Common myeloid progenitor, CD34-positive (primary cell): ENCODE measurements at places on chromosomes 4 and X.

DNA sequence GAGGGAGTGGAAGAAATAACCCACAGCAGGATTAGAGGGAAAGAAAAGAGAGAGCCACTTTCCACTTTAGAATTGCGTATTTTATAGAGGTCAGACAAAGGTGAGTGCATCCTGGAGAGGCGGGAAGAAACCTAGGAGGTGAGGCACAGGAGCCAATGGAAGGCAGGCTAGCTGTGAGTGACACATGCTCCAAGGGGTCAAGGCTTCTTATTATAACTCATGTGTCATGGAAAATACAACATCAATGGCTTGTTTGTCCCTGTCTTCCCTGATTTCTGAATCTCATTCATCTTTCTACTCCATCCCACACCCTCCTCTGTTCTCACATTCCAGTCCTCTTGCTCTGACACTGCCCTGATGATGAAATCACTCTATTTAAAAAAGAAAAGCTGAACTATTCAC lies 14.4 kb downstream of the ANXA3 start:
- no peak for DNase-seq
- no peaks in the 10 kb centered on the region for H3K27me3 ChIP-seq
- no peaks in the 10 kb centered on the region for H3K36me3 ChIP-seq

- H3K4me1 ChIP-seq = no peaks in the 10 kb centered on the region
- H3K36me3 ChIP-seq = no peaks in the 10 kb centered on the region
- no peak overlapping the region for H3K27ac ChIP-seq
- no peaks in the 10 kb centered on the region for H3K27me3 ChIP-seq
- H3K4me3 ChIP-seq = no peak overlapping the region
- DNase-seq = no peak
These were observed 59.8 kb downstream of the ANK2 start for GRCh38 chr4:113109106-113109718.

GRCh38 chr4:186105647-186106321 lies 1.3 kb downstream of the FAM149A start:
- no peak overlapping the region for H3K27ac ChIP-seq
- peak; percentile 14 for DNase-seq
- H3K36me3 ChIP-seq = no peaks in the 10 kb centered on the region
- H3K4me1 ChIP-seq = no peaks in the 10 kb centered on the region

- H3K4me3 ChIP-seq = no peak overlapping the region
- no peaks in the 10 kb centered on the region for H3K4me1 ChIP-seq
- H3K36me3 ChIP-seq = no peaks in the 10 kb centered on the region
- H3K27ac ChIP-seq = no peak overlapping the region
- no peak for DNase-seq
- H3K27me3 ChIP-seq = no peaks in the 10 kb centered on the region
These were observed 148.3 kb upstream of the DGKK start for GRCh38 chrX:50618788-50619558.

- no peaks in the 10 kb centered on the region for H3K4me1 ChIP-seq
- H3K27me3 ChIP-seq = no peaks in the 10 kb centered on the region
- no peak for DNase-seq
- H3K4me3 ChIP-seq = no peak overlapping the region
These were observed 111.1 kb downstream of the RTL3 start for GRCh38 chrX:78548012-78548411.

DNA sequence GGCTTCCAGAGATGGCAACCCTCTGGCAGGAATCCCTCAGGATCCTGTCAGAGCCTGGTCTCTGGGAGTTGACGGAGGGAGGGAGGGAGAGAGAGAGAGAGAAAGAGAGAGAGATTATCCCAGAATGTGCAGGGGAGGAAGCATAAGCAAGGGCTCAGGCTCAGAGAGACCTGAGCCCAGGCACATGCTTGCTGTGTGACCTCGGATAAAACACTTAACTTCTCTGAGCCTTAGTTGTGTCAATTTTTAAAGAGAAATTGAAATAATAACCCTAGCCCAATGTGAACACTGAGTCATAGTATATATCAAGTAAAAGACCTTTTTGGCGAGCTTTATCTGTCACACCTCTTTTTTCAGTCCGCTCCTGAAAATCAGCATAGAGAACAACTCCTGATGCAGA lies 473 bp upstream of the USP51 start:
- DNase-seq = no peak
- peaks cover 14% of the 10 kb centered on the region for H3K4me1 ChIP-seq
- no peaks in the 10 kb centered on the region for H3K36me3 ChIP-seq
- no peaks in the 10 kb centered on the region for H3K27me3 ChIP-seq
- H3K27ac ChIP-seq = peak overlapping the region; percentile 68
- peak overlapping the region; percentile 20 for H3K4me3 ChIP-seq

DNA sequence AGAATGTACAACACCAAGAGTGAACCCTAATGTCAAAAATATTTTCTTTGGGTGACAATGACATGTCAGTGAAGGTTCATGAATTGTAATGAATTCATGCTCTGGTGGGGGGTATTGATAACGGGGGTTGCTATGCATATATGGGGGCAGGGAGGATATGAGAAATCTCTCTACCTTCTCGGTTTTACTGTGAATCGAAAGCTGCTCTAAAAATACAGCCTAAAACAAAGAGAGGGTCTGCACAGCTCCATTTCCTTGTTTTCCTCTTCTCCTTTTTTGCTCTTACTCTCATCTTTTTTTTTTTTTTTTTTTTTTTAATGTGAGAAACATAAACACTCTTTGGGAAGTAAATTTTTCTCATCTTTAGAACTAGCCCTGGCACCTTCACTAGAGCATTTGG lies 85.8 kb downstream of the DCTD start:
- no peaks in the 10 kb centered on the region for H3K27me3 ChIP-seq
- H3K27ac ChIP-seq = no peak overlapping the region
- no peak for DNase-seq

DNA sequence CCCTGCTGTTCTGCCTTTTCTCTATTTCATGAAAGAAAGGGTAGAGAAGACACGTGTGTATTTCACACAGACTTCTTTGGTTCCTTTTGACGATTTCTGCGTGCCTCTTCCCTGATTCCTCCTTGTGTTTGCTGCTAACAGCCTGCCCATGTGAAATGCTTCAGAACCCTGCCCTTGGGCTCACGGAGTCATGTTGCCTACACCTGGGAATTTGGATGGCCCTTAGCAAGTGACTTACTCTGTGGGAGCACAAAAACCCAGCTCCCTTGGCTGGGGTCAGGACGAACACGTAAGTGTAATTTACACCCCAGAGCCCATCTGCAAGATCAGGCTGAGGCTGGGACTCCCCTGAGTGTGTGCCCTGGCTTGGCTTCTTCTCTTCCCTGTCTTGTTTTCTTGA lies 220.3 kb upstream of the BCOR start:
- H3K27me3 ChIP-seq = no peaks in the 10 kb centered on the region
- DNase-seq = no peak
- no peak overlapping the region for H3K27ac ChIP-seq
- no peaks in the 10 kb centered on the region for H3K36me3 ChIP-seq
- H3K4me3 ChIP-seq = no peak overlapping the region
- no peaks in the 10 kb centered on the region for H3K4me1 ChIP-seq

DNA sequence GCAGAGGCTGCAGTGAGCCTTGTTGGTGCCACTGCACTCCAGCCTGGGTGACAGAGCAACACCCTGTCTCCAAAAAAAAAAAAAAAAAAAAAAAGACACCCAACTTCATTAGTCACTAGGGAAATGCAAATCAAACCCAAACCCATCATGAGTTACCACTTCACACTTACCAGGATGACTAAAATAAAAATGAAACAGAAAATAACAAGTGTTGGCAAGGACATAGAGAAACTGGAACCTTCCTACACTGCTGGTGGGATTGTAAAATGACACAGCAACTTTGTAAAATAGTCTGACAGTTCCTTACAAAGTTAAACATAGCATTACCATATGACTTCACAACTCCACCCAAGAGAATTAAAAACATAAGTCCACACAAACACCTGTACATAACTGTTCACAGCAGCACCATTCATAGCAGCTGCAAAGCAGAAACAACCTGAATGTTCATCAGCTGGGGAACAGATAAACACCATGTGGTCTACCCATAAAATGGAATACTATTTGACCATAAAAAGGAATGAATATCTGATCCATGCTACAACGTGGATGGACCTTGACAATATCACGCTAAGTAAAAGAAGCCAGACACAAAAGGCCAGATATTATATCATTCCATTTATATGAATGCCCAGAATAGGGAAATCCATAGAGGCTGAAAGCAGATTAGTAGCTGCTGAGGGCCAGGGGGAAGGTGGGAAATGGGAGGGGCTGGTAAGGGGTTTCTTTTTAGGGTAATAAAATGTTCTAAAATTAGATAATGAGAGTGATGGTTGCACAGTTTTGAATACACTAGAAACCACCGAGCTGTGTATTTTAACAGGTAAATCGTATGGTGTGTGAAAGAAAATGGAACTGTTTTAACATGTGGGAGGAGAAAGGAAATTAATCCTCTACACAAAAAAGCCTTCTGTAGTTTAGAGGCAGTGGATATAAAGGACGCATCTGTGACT lies 18.3 kb downstream of the CD99L2 start:
- no peak for DNase-seq
- H3K27me3 ChIP-seq = no peaks in the 10 kb centered on the region
- H3K27ac ChIP-seq = no peak overlapping the region
- H3K36me3 ChIP-seq = no peaks in the 10 kb centered on the region

DNA sequence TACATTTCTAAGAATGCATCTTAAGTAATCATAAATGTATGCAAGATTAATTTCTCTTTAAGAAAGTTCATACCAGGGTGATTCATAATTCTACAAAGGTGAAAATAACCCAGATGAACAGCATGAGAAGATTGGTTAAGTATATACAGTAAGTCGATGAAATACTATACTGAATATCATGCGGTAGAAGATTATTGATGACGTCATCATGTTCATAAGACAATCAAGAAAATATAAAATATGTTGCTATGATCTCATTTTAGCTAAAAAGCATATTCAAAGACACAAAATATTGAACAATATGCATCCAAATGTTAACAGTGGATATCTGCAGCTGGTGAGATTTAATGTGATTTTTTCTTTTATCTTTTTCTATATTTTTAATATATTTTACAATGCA lies 312.0 kb upstream of the FGF13 start:
- H3K27ac ChIP-seq = no peak overlapping the region
- H3K4me1 ChIP-seq = no peaks in the 10 kb centered on the region
- no peak overlapping the region for H3K4me3 ChIP-seq
- no peaks in the 10 kb centered on the region for H3K27me3 ChIP-seq
- no peak for DNase-seq

DNA sequence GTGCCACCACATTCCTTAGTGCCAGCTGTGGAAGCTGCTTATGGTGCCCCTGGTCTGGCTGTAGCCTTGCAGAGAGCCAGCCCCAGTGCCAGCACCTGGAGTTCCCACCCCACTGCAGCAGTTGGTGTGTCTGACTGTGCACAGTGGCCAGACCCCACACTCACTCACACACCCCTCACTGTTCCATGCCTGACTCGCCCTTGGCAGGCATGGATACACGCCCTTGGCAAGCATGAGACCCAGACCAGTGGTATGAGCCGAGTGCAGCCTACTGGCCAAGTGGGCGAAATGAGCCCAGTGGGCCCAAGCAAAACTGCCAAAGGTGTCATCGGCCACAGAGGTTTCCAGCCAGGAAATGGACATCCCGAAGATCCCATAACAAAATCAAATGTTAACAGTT lies 27.4 kb downstream of the NAA11 start:
- H3K27me3 ChIP-seq = no peaks in the 10 kb centered on the region
- no peak overlapping the region for H3K4me3 ChIP-seq
- no peaks in the 10 kb centered on the region for H3K36me3 ChIP-seq
- H3K27ac ChIP-seq = no peak overlapping the region
- DNase-seq = no peak
- no peaks in the 10 kb centered on the region for H3K4me1 ChIP-seq

- no peaks in the 10 kb centered on the region for H3K27me3 ChIP-seq
- H3K27ac ChIP-seq = peak overlapping the region; percentile 35
- H3K36me3 ChIP-seq = no peaks in the 10 kb centered on the region
- no peak for DNase-seq
These were observed 87.3 kb upstream of the TET2 start for GRCh38 chr4:105059337-105059736.

GRCh38 chr4:3786196-3786869 lies 20.1 kb downstream of the ADRA2C start:
- no peaks in the 10 kb centered on the region for H3K36me3 ChIP-seq
- no peaks in the 10 kb centered on the region for H3K4me1 ChIP-seq
- no peak overlapping the region for H3K4me3 ChIP-seq

DNA sequence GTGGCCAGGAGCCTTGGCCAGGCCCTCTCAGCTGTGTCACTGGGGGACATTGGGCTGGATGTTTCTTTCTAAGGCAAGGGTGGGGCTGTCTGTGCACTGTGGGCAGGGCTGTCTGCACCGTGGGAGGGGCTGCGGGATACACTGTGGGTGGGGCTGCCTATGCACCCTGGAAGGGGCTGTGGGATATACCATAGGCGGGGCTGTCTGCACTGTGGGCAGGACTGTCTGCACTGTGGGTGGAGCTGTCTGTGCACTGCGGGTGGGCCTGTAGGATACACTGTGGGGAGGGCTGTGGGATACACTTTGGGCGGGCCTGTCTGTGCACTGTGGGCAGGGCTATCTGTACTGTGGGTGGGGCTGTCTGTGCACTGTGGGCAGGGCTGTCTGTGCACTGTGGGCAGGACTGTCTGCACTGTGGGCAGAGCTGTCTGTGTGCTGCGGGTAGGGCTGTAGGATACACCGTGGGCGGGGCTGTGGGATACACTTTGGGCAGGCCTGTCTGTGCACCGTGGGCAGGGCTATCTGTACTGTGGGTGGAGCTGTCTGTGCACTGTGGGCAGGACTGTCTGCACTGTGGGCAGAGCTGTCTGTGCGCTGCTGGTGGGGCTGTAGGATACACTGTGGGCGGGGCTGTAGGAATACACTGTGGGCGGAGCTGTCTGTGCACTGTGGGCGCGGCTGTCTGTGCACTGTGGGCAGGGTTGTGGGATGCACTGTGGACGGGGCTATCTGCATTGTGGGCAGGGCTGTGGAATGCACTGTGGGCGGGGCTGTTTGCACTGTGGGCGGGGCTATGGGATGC lies 31.1 kb downstream of the ACOX3 start:
- DNase-seq = peak; percentile 50
- H3K27me3 ChIP-seq = no peaks in the 10 kb centered on the region
- peaks cover 5% of the 10 kb centered on the region for H3K36me3 ChIP-seq
- H3K27ac ChIP-seq = no peak overlapping the region
- H3K4me1 ChIP-seq = peaks cover 6% of the 10 kb centered on the region

DNA sequence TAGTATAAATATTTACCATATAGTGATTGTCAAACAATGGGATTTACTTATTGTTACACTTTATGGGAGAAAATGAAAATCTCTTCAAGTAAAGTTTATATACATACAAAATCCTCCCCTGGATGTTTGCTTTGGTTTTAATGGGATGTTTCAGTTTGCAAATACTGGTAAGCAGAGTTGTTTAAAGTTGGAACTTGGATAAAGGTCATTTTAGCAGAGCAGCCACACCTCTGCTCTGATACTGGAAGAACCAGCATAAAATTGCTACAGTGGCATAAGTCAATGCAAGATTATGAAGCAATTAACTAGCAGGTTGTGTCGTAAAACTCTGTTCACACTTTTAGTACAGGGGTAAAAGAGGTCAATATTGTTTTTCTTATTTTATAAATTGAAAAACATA lies 101.2 kb downstream of the TRAPPC11 start:
- H3K4me3 ChIP-seq = no peak overlapping the region
- no peak for DNase-seq
- peaks cover 4% of the 10 kb centered on the region for H3K4me1 ChIP-seq
- H3K27ac ChIP-seq = no peak overlapping the region
